Smooth muscle cell of bladder (primary cell): ENCODE measurements at places on chromosomes 4 and X. TPM values are rescaled to one million over a fixed set of nuclear protein-coding genes. Genes with fewer than 3 reads are reported as not detected.

Gene PRDX4
- 215 and 248 TPM in 2 replicates for total RNA-seq

Gene WAS
- 0.09 TPM in 1 of 2 replicates, not detected in the other for total RNA-seq

Gene SMR3B
- total RNA-seq = not detected in 2 replicates

Gene CTSO
- total RNA-seq = 15.8 and 22.0 TPM in 2 replicates

Gene NR3C2
- 1.00 and 1.9 TPM in 2 replicates for total RNA-seq

Gene TLR10
- total RNA-seq = not detected in 2 replicates

Gene RAB40AL
- total RNA-seq = 0.14 and 0.37 TPM in 2 replicates

Gene RRH
- under 0.01 and 0.09 TPM in 2 replicates for total RNA-seq

Gene EVC2
- 10.7 and 12.9 TPM in 2 replicates for total RNA-seq

Gene ABCG2
- total RNA-seq = 1.00 and 1.1 TPM in 2 replicates

Gene DGAT2L6
- not detected in 2 replicates for total RNA-seq

Gene ARHGAP4
- 1.1 and 1.3 TPM in 2 replicates for total RNA-seq
